Small intestine (tissue), 16 donors: ENCODE measurements at places on chromosomes 4 and X.

DNA sequence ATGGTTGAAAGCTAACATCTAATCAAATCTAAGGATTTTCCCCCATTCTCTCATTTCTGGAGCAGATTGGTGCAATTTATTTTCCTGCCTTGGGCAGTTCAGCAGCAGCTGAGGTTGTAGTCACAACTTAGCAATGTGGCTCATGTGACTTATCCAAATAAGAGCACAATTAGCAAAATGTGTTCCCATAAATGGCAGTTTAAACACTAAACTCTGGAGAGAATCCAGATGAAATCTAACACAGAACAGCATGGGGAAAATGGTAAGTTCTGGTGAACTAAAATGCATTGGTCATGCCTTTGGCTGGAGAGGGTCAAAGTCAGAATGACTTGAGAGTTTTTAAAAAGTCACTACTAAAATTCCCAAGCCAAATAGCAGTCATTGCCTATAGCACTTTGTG is 422.6 kb upstream of the DIPK2B start:
- H3K36me3 ChIP-seq, result no peaks in the 10 kb centered on the region
- H3K27me3 ChIP-seq, result no peaks in the 10 kb centered on the region
- no peak overlapping the region for H3K4me3 ChIP-seq
- H3K4me1 ChIP-seq, result no peaks in the 10 kb centered on the region
- DNase-seq, result peak; percentile 5

DNA sequence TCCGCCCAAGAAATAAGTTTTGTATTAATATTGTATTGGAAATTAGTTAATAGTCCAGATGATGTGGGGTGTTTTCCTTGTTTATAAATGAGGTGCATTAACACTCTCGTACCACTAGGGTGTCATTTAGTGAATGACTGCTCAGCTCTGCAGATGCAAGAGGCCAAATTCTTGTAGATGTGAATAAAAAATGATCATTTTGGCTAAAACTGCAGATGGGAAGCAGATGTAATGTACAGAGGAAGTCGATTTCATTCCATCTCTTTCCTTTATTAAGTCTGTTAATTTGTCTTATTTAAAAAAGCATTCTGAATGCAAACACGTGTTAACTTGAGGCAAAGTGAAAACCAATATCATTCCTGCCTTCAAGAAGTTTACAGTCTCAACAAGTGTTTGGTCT is 108.1 kb downstream of the DHX15 start:
- peak; percentile 10 for DNase-seq
- H3K4me1 ChIP-seq, result no peaks in the 10 kb centered on the region
- H3K36me3 ChIP-seq, result no peaks in the 10 kb centered on the region

GRCh38 chrX:52359614-52360232 is 9.1 kb upstream of the XAGE2 start:
- no peak overlapping the region for H3K4me3 ChIP-seq
- no peak for DNase-seq
- no peak overlapping the region for H3K27ac ChIP-seq
- no peaks in the 10 kb centered on the region for H3K27me3 ChIP-seq
- no peaks in the 10 kb centered on the region for H3K36me3 ChIP-seq

GRCh38 chrX:150197388-150197787 is 165.7 kb upstream of the MAMLD1 start:
- H3K27me3 ChIP-seq, result no peaks in the 10 kb centered on the region
- H3K4me3 ChIP-seq, result no peak overlapping the region
- no peaks in the 10 kb centered on the region for H3K4me1 ChIP-seq
- no peak for DNase-seq
- no peaks in the 10 kb centered on the region for H3K36me3 ChIP-seq
- no peak overlapping the region for H3K27ac ChIP-seq

- no peaks in the 10 kb centered on the region for H3K4me1 ChIP-seq
- no peak overlapping the region for H3K4me3 ChIP-seq
- no peaks in the 10 kb centered on the region for H3K36me3 ChIP-seq
- H3K27me3 ChIP-seq, result no peaks in the 10 kb centered on the region
These were observed 969.5 kb upstream of the NDST4 start for GRCh38 chr4:116082808-116083366.

DNA sequence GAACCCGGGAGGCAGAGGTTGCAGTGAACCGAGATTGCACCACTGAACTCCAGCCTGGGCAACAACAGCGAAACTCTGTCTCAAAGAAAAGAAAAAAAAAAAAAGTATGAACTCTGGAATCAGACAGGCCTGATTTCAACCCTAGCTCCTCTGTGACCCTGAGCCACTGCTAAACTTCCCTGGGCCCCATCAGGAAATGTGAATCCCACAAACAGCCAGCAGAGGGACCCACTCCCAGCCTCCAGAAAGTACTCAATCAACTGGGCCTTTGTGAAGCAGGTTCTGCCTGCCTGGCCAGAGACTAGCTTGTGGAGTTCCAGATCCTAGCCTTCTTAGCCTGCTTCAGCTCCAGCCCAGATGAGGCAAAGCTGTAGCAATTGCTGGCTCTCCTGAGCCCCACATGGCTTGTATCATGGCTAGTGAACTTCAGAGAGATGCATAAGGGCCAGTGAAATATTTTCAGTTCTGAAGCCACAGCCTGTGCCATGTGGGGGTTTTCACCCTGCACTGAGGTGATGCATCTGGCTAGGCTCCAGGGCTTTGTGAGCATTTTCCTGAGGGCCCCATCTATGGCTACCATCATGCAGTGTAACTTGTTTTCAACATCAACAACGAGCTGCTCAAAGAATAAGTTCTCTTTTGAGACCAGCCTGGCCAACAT is 7.2 kb upstream of the IDS start:
- no peaks in the 10 kb centered on the region for H3K4me1 ChIP-seq
- DNase-seq, result peak; percentile 68
- H3K36me3 ChIP-seq, result no peaks in the 10 kb centered on the region

DNA sequence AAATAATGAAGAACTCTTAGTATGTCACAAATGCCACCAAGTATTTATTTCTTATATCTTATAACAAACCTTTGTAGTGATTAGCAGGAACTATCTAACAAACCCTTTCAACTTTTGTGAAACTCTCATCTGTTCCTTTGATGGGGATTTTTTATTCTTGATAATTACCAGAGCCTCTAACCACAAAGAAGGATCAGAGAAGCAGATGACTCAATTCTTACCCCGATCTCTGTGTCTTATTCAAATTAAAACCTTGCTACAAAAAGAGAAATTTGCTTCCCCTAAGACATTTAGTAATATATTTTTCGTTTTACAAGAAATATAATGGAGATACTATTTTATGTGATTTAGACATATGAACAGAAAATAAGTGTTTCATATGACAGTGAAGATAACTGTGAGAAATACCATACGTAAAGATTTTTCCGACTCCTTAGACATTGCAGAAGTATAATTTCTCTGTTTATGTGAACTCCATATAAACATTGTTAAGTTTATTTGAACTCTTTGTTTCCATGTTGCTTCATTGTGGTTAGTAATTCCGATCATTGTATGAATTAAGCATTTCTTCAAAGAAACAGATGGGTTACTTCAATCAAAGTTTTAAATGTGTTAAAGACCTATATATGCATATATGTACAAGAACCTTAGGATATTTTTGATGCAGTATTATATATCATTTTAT is 205.4 kb downstream of the CFAP299 start:
- H3K27me3 ChIP-seq, result no peaks in the 10 kb centered on the region
- no peaks in the 10 kb centered on the region for H3K4me1 ChIP-seq
- no peaks in the 10 kb centered on the region for H3K36me3 ChIP-seq
- H3K4me3 ChIP-seq, result no peak overlapping the region
- no peak for DNase-seq

DNA sequence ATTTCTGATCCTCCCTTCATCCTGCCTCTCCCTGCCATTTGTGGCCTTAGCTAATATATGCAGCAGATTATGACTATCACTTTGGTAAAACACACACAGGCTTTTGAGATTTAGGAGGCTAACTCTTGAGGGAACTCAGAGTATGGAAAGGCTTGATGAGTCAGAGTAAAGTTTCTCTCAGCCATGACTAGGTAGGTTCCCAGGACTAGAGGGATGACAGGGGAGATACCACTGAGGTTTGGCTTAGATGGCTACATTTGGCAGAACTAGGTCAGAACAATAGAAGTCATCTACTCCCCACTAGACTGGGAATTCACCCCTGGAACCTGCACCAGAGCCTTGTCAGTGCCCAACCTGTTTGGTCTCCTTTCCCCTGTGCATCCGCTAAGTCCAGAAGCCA is 585.7 kb downstream of the TLL1 start:
- no peak overlapping the region for H3K27ac ChIP-seq
- H3K36me3 ChIP-seq, result no peaks in the 10 kb centered on the region
- H3K4me1 ChIP-seq, result no peaks in the 10 kb centered on the region

GRCh38 chr4:12716896-12717295 is 767.2 kb downstream of the RAB28 start:
- H3K4me1 ChIP-seq, result no peaks in the 10 kb centered on the region
- H3K27ac ChIP-seq, result no peak overlapping the region
- no peak for DNase-seq
- H3K4me3 ChIP-seq, result no peak overlapping the region

GRCh38 chr4:142600952-142601351 is 245.1 kb downstream of the INPP4B start:
- H3K36me3 ChIP-seq, result no peaks in the 10 kb centered on the region
- no peaks in the 10 kb centered on the region for H3K27me3 ChIP-seq
- no peak for DNase-seq
- no peak overlapping the region for H3K27ac ChIP-seq
- no peak overlapping the region for H3K4me3 ChIP-seq
- H3K4me1 ChIP-seq, result peaks cover 3% of the 10 kb centered on the region

- H3K27me3 ChIP-seq, result no peaks in the 10 kb centered on the region
- H3K4me1 ChIP-seq, result no peaks in the 10 kb centered on the region
- H3K36me3 ChIP-seq, result no peaks in the 10 kb centered on the region
- peak; percentile 67 for DNase-seq
These were observed at the start of gene ELOVL6 for GRCh38 chr4:110198435-110199416. ELOVL6 (minus strand) TSS chr4:110198615; CDS start chr4:110198335, 280 bp downstream.

DNA sequence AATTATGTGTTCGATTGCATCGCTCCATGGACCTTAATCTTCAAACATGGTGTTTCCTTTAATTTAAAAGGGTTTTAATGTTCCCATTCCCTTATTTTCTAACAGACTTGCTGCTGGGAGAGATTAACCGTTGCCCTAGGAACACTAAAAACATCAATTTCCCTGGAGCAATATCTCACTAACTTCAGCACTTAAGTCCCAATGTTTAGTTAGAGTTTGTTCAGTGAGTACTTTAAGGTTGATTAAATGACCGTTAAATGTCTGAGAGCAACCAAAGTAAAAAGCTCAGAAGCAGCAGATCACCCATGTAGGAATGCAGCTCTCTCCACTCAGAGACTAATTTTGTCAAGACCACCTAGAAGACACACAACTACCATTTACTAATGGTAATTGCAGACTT is 111.2 kb upstream of the PDE5A start:
- no peak overlapping the region for H3K4me3 ChIP-seq
- no peak for DNase-seq
- no peak overlapping the region for H3K27ac ChIP-seq
- H3K36me3 ChIP-seq, result no peaks in the 10 kb centered on the region

DNA sequence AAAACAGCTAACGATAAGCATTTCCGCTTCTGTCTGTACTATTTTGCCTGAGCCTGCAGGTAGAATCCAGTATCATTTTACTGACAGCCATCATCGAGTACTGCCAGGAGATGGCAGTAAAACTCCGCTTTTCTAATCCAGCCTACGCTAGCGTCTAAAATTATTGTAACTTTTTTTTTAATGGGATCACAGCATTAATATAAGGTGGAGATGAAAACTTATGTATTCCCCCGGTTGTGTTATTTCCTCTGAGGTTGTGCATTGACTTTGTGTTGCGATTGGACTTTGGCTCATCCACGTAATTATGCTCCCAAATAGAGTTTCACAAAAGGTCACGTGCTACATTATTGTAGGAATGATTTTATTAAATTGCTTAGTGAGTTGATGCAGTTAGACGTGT is 248.1 kb downstream of the C4orf33 start:
- peak; percentile 70 for DNase-seq
- no peaks in the 10 kb centered on the region for H3K36me3 ChIP-seq
- H3K27ac ChIP-seq, result no peak overlapping the region
- no peak overlapping the region for H3K4me3 ChIP-seq
- peaks cover 9% of the 10 kb centered on the region for H3K4me1 ChIP-seq

GRCh38 chrX:34629572-34629971 is 27.5 kb downstream of the TMEM47 start:
- H3K27me3 ChIP-seq, result no peaks in the 10 kb centered on the region
- H3K4me1 ChIP-seq, result no peaks in the 10 kb centered on the region
- no peak overlapping the region for H3K27ac ChIP-seq
- H3K36me3 ChIP-seq, result no peaks in the 10 kb centered on the region
- no peak overlapping the region for H3K4me3 ChIP-seq
- DNase-seq, result no peak

DNA sequence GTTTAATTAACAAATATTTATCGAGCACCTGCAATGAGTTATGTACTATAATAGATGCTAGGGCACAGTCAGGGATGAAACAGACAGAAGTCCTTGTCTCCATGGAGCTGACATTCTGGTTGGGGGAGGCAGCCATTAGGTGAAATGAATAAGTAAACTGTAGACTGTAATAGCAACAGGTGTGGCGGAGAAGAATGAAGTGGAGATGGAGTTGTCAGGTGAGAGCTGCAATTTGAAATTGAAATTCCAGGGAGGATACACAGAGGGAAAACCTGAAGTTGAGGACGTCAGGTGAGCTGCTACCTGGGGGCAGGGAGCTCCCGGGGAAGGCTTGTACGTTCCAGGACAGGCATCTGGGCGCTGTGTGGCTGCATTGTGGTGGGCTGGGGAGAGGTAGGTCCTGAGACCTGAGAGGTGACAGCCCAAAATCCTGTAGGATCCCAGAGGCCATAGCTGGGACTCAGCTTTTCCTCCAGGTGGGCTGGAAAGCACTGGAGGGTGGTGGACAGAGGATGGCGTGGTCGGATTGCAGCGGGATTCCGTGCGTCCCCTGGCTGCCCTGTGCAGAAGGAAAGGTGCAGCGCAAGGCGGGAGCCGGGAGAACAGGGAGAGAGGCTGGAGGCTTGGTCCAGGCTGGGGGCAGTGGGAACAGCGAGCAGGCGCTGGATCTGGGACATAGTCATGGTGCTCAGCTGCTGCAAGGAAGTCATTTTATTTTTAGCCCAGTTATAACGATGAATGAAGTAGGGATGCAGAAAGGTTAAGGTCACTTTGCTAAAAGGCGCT is 24.8 kb downstream of the CYTL1 start:
- no peak overlapping the region for H3K4me3 ChIP-seq
- no peaks in the 10 kb centered on the region for H3K4me1 ChIP-seq
- H3K27me3 ChIP-seq, result peaks cover 3% of the 10 kb centered on the region
- no peak for DNase-seq
- H3K36me3 ChIP-seq, result no peaks in the 10 kb centered on the region

DNA sequence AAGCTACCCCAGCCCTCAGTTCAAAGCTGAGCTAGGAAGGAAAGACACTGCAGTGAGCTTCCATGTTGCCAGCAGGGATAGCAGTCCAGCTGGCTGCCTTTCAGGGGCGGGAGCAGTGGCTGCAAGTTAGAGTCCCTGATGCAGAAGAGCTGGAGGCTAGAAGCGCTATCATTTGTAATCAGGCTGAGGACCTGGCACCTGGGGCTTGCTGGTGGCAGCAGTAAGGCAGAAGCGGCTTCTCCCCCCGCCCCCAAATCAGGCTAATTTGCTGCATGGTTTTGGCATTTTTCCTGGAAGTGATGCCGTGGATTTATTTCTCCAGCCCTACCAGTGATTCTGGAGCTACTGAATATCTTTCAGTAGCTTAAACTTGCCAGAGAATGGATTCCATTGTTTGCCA is 203.3 kb downstream of the CLCN4 start:
- no peaks in the 10 kb centered on the region for H3K36me3 ChIP-seq
- no peaks in the 10 kb centered on the region for H3K27me3 ChIP-seq
- H3K27ac ChIP-seq, result no peak overlapping the region
- DNase-seq, result no peak

GRCh38 chrX:123909523-123909922 is 49.7 kb downstream of the XIAP start:
- H3K27me3 ChIP-seq, result no peaks in the 10 kb centered on the region
